MV-4-11 (cell line): ENCODE measurements at places on chromosomes 7 and 10.

DNA sequence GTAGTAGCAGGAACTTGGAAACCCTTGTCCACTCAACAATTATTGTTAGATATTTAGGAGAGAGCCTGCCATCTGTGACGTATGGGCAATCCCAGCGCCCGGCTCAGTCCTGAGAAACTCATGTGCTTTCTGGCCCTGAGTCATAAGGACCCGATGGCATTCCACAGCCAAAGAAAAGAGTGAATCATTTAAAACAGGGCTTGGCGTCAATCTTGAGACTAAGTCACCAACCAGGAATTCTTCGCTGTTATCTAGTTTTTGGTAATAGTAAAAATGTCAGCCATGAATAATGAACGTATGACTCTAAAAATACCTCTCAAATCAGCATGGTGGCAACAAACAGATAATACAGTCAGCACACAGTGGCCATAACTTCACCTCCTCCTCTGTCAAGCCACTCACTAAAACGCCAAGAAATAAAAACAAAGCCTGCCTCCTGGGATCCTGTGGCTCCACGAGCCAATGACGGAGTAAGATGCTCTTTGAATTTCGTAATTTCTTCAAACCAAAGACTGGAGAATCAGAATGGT is 140.8 kb downstream of the ADAM12 start:
- DNase-seq: no peak

- no peak for DNase-seq
Measured at GRCh38 chr10:113187063-113187777, 237.2 kb downstream of the TCF7L2 start.

DNA sequence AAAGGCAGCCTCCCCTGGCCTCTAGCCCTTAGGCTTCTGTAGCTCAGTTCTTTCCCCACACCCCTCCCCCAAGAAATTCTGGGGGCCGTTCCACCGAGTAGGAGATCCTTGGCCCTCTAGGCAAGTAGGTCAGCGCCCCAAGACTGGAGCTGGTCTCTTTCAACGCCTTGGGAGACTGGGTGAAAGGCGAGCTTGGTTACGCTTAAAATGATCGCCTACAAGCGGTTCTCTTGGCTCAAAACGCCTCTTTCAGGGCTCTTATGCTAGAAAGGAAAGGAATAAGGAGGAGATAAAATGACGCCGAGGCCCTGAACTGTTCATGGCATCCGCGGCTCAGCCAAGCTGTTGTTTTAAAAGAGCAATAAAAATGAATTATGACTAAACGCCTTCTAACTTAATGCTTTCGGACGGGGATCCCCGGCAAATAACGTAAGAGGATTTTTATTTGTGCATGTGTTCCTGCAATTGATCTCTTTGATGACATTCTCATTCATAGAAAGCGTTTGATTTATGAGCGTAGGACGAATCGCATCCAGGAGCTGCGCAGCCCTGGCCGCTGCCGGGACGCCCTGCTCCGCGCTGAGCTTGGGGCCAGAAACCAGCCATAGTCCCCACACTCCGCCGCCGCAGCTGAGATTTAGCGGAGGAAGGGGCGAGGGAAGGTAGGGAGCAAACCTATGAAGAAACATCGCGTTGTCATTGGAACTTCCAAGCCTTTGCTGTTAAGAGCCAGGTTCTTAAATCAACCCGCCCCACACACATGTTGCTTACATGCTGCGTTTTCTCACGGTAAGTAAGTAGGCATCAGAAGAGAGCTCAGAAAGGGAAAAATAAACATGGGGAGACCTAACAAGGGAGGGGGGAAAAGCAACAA is 3.0 kb upstream of the HOXA1 start:
- DNase-seq: no peak

DNA sequence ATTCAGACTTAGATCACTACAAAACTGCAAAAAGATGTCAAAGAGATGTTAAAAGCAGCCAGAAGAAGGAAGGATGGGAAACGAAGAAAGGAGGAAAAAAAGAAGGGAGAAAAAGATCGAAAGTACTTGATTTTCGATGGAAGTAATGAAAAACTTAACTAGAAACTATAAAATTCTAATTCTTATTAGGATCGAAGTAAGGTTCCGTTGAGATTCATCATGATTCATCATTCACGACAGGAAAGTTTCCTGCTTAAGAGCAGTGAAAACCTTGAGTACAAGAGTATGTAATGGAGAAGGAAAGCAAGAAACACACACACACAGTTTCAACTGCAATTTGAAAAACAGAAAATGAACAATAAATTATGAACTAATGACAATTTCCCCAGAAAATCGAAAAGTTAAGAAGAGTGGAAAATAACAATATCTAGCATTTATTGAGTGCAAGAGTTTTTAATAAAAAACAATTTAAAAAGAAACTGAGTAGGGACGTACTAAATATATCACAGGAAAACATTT is 1.1 kb upstream of the ING3 start:
- DNase-seq: no peak

GRCh38 chr7:27157702-27158431 is 1.4 kb upstream of the HOXA7 start:
- no peak for DNase-seq

DNA sequence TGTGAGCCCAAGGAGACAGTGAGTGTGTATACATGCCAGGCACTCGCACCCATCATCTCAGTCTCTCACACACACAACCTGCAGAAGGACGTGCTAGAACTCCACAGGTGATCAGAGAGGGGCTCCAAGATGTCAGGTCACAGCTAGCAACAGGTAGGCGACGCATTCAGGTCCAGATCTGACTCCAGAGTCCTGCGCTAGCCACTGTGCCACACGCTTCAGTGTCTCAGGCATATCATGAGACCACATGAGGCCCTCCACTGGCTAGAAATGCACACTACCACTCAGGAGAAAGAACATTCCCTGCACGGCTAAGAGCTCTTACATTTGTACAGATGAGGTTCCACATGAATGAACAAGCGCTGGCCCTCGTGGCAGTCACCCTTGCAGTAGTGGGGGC is 11.5 kb downstream of the AKR1B1 start:
- DNase-seq: no peak

GRCh38 chr7:17446340-17446739 is 147.9 kb downstream of the AHR start:
- no peak for DNase-seq

- no peak for DNase-seq
Measured at GRCh38 chr7:32018845-32019578, 51.2 kb downstream of the PDE1C start.

GRCh38 chr10:113261611-113262091 is 291.2 kb upstream of the HABP2 start:
- DNase-seq: no peak

DNA sequence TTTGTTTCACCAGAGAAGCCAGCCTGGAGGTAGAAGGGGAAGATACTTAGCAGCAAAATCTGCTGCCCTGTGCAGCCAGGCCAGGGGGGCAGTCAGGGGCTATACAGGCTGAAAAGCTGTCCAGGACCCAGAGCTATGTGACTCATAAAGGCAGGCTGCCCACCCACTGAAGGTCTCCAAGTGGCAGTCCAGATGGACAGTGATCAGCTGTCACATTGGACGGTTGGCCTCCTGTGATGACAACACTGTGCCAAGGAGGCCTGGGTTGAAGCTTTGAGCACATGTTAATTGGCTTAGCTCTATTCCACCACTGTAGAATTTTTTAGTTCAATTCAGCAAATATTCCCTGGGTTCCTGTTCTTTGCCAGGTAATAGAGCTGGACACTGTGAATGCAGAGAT is 577.3 kb upstream of the GALNT17 start:
- DNase-seq: no peak
